ENCODE measurements at places on chromosomes 6 and 20.
A peak's percentile ranks its signal among the peaks of the same experiment; 100 is the strongest.

GRCh38 chr20:51978070-51978501 lies 175.8 kb upstream of the SALL4 start:
- DNase-seq = no peak

DNA sequence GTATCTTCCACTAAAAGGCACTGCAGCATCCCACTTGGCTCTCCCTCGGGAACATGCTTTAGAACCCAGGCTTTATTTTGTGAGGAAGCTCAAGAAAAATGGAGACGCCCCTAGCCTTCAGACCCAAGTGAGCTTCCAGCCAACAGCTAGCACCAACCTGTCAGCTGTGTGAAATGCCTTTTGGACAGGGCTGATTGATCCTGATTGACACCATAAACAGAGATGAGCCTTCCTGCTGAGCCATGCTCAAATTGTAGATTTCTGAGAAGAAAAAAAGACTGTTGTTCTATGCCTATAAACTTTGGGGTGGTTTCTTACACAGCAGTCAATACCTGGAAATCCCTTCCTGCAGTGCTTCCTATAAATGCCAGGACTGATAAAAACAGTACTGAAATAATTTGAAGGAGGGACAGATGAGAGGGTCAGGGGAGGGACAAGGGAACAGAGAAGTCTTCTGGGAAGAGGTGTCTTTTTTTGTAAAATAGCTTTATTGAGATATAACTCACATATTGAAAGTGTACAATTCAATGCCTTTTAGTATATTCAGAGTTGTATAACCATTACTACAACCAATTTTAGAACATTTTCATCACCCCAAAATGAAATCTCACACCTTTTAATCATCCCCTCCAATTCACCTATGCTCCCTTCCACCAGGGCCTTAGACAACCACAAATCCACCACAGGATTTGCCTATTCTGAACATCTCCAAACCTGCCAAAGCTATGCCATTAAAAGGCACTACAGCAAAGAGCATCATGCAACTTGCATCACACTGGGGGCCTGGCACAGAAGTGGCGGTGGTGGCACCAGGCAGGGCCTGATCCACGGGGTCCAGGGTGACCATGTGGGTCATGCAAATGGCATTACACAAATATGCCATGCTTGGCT lies 2.7 kb upstream of the STK4 start:
- DNase-seq = no peak

- DNase-seq = no peak
Observed at GRCh38 chr6:158488065-158488464, 71.8 kb upstream of the TMEM181 start.

DNA sequence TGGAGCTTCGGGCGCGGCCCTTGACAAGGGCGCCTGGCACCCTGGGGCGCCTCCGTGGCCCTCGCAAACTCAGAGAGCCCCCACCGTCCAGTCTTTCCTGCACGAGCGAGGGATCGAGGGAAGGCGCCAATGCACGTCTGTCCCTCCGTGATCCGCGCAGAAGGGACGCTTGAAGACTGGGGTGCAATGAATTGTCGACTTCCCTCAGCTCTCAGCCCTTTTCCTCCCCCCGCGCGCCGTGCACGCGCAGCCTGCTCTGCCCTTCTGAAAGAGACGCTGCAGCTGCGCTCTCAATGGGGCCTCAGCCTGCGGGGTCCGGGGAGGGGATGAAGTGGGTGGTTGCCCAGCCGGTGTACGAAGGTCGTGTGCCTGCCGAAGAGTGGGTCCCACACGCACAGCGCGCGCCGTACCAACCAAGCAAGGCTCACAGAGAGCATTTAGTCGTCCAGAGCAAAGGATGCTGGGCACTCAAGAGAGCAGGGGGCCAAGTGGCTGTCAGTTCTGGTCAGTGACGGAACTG lies 5.5 kb upstream of the SOX4 start:
- peak; percentile 51 for DNase-seq

GRCh38 chr6:44475417-44475778 lies 87.9 kb downstream of the CDC5L start:
- no peak for DNase-seq

GRCh38 chr6:131687022-131687421 lies 14.2 kb downstream of the OR2A4 start:
- DNase-seq = no peak

DNA sequence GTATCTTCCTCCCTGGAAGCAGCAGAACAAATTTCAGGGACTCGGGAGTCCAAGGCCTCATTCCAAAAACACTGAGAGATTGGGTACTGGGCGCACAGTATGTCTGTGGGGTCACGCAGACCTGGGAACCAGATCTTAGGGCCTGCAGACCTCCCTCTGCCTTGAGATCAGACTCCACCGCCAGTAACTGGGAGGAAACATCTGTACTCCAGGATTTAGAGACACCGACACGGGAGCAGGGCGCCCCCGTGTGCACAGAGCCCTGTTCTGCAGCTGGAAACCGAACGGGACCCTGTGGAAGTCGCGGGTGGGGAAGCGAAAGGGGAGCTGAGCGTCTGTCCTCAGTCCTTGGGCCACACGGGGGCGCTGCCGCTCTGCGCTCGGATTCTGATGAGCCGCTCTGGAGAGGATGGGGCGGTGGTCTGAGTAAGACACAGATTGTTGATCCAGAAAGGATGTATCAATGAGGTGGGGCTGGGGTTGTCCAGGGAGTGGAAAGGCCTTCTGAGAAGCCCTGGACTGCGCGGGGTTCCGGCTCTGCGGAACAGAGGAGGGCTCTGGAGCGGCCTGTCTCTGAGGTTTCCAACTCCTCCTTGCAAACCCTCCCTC lies 35.7 kb upstream of the HLA-E start:
- peak; percentile 83 for DNase-seq

- DNase-seq = no peak
Observed at GRCh38 chr6:162063666-162064065, 663.9 kb downstream of the PRKN start.

DNA sequence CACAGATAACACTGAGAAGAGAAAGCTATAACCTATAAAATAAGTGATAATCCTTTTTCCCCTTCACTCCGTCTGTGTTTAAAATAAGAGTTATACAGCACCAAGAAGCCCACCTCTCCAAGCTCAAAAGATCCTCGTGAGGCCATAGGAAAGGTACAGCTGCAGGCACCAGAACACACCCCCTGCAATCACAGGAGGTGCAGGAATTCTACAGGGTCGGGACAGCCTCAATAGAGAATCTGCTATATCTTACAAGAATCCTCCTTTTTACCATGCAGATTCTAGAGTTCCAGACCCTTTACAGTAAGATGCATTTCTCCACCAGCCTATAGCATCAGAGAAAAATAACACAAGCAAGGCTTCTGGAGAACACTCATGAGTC lies 5.0 kb upstream of the ADGRF1 start:
- no peak for DNase-seq

DNA sequence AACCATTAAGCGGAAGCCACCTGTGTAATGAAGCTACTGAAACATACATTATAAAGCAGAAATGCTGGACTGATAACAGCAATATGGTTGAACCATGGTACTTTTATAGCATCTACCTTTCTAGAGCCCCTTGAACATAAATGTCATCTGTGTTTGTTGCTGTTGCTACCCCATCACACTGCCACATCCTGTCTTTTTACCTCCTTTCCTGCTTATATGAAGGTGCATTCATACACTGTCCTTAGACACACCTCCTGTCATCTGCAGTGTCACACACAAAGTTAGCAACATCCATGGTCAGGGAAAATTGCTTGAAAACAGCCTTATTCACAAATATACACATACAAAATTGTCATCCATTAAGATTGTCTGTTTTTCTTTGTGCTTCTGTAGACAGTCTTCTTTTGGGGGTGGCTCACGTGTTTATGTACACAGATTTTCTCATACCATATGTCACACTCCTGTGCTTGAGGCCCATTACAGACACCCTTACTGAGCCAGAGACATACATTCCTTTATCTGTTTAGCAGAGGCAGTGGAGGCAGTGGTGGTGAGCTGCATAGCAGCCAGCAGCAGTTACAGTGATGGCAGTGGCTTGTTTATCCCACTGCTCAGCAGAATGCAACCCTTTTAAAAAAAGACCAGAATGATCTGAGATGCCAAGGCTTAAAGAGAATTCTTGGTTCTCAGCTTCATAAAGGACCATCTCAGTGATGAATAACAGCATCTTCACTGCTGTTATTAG lies 25.9 kb downstream of the C6orf62 start:
- DNase-seq = no peak

DNA sequence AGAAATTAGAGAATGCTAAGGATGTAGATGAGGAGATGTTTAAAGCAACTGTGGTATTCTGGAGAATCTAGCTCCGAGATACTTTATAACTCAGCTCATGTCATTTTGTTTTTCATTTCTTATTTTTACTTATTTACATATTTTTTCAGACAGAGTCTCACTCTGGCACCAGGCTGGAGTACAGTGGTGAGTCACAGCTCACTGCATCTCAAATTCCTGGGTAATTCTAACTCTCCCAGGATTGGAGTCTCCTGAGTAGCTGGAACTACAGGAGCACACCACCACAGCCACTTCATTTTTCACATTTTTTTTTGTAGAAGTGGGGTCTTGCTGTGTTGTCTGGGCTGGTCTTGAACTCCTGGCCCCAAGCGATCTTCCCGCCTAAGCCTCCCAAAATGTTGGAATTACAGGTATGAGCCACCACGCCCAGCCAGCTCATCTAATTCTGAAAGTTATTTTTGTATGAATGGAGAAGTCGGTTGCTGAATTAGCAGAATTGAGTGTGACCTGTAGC lies 94.3 kb upstream of the FAM8A1 start:
- no peak for DNase-seq

GRCh38 chr20:59123011-59123677 lies 40.5 kb upstream of the ZNF831 start:
- DNase-seq = no peak

GRCh38 chr6:150637266-150637665 lies 37.6 kb downstream of the PLEKHG1 start:
- no peak for DNase-seq

DNA sequence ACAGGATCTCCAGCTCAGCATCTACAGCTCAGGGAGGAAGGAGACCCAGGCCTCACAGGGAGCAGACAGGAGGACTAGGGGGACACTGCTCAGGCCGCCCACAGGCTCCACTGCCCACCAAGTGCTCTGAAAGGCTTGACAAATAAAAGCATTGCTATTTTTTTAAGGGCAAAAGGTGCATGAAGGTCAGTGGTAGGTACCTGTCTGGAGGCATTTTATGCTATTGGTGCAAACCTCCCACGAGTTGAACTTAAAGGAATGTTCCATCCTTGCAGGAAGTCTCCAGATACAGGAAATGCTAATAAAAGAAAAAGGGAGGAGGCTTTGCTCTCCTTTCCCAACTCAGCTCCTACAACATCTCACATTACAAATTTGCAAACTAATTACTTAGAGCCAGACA lies 228.1 kb downstream of the FOXC1 start:
- DNase-seq = no peak

DNA sequence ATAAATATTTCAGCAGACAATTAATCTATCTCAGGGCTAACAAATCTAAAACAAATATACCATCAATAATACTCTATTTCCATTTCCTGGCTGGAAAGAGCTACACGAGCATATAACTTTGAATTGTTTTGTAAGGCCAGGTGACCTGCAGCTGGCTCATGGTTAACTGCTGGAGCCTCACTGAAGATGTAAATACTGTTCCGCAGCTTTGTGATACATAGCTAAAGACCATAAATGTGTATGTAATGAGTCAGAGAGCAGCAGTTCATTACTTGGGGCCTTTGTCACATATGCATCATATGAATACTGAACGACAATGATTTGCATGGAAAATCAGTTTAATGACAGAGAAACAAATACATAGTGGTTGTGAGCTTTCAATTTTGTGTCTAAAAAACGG lies 109.4 kb upstream of the CCN2 start:
- DNase-seq = no peak

DNA sequence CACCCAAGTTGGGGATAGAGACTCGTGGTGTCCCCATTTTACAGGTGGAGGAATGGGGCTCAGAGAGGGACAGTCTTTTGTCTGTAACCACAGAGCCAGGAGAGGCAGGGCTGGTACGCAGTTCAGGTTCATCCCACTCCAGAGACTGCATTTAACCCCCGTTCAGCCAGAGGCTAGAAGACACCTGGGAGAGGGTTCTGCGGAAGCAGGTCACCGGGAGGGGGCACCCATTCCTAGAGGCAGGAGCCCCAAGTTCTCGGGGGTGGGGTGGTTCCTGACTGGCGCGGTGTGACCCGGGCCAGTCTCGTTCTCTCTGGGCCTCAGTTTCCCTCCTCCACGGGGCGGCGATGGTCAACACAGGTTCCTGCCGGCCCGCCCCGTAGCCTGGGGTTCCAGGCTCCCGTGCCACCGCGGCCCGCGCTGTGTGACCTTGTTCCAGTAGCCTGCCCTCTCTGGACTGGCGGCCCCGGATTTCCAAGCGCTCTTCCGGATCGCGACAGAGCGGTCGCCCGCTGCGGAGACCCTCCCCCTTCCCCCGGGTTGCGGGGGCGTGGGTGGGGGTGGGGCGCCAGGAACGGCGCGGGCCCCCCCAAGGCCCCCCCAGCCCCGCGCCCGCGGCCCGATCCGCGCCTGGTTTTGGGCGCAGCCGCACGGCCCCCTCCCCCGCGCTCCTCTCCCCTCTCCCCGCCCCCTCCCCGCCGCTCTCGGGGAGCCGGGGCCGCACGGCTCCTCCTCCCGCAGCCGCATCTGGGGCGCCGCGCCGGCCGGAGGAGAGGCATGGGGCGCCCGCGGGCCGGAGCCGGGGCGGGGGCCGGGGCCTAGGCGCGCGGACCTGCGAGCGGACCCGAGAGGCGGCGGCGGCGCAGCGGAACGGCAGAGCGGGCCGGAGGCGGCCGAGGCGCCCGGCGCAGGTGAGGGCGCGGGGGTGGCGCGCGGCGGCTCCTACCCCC lies at the start of gene DLGAP4:
Gene DLGAP4 (plus strand): TSS at position 738 of the 950 bp plus-strand sequence. CDS start 125,379 bp downstream, outside the sequence.
- DNase-seq = no peak

DNA sequence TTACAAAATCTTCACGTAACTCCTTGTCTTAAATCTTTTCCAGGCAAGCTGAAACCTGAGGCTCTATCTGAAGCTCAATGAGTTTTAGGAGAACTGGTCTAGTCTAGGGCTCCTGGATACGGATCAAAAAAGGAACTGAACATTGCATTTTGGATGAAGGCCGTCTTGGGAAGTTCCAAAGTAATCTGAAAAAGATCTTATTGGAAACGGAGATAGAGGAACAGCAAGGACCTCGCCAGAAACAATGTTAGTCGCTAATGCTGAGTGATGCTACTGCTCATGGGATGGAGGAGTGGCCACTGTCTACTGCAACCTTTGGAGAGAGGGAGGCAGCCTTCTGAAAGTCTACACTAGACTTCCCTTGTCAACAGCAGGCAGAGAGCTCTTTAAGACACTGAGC lies 91.4 kb upstream of the ATXN1 start:
- DNase-seq = no peak

- DNase-seq = no peak
Observed at GRCh38 chr6:41080621-41081020, 7.8 kb downstream of the NFYA start.

GRCh38 chr6:128053109-128053508 lies 152.3 kb upstream of the THEMIS start:
- DNase-seq = no peak

Data from progenitor cell of endocrine pancreas (in vitro differentiated cells).